ENCODE measurements at places on chromosomes 1 and 21. TPM values are rescaled to one million over a fixed set of nuclear protein-coding genes. Genes with fewer than 3 reads are reported as not detected.

GRCh38 chr21:34582506-34583150 is 32.3 kb downstream of the RCAN1 start:
- DNase-seq, result peak; percentile 55

GRCh38 chr1:61842863-61843514 is 100.7 kb downstream of the PATJ start:
- DNase-seq, result peak; percentile 23

DNA sequence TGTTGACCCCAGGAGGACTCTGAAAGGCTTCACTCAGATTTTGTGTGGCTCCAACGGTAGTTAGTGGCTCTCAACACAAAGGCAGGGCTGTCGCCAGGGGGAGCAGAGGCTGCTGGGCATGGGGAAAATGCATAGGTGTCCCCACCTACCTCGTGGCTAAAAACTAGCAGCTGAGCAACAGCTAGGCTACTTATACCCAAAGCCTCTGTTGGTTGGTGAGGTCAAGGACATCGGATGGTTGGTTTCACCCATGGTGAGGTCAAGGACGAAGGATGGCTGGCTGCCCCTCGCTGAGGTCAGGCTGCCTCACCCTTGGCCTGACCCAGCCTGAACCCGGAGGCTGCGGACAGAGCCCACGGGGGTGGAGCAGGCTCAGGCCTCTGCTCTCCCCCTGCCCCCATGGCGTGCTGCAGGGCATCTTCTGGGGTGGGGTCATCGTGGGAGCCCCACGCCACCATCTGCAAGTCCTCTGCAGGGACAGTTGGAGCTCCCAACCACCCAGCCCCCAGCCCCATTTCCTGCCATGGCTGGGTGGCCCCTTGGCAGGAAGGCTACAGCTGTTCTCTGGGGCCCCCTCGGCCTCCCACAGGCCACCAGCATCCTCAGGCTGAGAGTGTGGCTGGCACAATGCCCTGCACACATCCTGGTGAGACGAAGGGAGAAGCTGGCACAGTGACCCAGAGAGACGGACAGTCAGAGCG is 8.5 kb upstream of the GNB1 start:
- DNase-seq, result peak; percentile 45

DNA sequence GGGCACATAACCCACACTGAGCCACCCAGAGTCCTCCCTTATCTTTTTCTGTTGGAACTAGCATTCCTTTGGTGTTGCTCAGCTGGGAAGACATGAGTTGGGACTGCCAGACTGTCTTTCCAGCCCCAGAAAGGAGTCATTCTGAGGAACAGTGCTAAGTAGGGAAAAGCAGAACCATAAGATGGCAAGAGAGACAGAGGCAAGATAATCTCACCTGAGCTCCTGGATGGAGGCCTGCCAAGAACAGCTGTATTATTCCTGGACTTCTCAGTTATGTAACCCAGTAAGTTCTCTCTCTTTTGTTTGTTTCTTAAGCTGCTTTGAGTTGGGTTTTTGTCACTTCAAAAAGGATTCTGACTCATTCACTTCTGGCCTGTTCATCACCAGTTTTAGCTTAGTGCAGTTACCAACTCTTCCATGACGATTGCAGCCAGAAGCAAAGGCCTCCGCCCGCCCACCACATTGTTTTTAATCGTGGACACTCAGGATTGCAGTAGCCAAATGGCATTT is 134.4 kb downstream of the OMA1 start:
- DNase-seq, result no peak

DNA sequence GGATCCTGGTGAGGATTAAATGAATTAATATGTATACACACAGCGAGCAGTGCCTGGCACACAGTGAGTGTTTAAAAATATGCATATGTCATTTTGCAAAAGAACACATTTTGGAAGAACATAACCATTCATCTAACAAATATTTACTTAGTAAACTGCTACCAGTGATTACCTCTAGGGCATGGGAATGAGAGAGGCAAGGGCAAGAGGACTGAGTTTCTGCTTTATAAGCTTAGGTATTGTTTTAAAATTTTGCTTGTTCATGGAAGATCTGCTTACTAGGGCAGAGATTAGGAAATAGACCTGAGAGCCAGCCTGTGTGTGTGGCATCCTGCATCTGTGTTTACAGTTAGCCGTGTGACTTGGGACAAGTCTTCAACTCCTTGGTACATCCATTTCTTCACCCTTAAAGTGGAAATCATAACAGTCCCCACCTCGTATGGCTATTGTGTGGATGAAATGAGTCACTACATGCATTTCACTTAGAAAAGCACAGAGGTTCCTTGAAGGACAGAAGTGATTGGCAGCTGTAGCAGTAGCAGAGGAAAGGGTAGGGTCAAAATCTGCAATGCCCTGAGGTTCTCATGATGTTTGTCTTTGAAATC is 198.5 kb upstream of the FMN2 start:
- no peak for DNase-seq

The PRDM2 gene
- total RNA-seq, result 22.0 TPM

The S100A7 gene
- not detected for total RNA-seq
